ENCODE measurements at places on chromosomes 7 and 10.

- no peak for DNase-seq
- H3K27ac ChIP-seq = no peak overlapping the region
- H3K27me3 ChIP-seq = no peaks in the 10 kb centered on the region
- H3K4me1 ChIP-seq = peaks cover 45% of the 10 kb centered on the region
These were observed 148.0 kb downstream of the HGF start for GRCh38 chr7:81621893-81622292.

- H3K27me3 ChIP-seq = peaks cover 3% of the 10 kb centered on the region
- H3K27ac ChIP-seq = no peak overlapping the region
These were observed 906.7 kb downstream of the DNAJB9 start for GRCh38 chr7:109476409-109476808.

DNA sequence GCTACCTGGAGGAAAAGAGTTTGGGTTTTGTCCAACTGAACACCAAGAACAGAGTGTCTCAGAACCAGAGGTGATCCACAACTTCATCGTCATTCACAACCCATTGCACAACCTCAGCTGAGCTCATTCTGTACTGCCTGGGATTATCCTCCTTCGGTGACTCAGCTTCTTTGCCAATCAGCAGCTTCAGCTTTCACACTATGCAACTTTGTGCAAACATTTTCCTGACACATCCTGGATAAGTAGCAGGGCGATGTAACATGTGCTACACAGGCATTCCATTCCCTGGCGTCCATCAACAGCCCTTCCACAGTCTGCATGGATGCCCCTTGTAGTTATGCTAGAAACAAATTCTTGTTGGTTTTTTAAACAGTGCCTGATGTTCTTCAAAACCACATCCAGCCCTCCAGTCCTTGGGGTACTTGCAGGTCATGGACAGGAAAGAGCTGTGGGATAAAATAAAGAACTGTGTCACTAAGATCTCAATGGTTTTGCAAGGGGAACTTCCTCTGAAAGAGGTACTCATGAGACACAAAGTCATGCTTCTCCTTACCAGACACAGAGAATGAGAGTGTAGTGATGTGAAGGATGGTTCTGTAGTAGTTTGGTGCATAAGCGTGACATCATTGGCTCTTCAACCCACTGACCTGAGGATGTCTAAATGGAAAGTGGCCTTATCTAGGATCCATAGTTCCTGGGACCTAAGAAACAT is 478.5 kb downstream of the KIF20B start:
- H3K27ac ChIP-seq = no peak overlapping the region
- no peaks in the 10 kb centered on the region for H3K4me1 ChIP-seq
- H3K36me3 ChIP-seq = no peaks in the 10 kb centered on the region
- DNase-seq = no peak
- H3K27me3 ChIP-seq = no peaks in the 10 kb centered on the region
- H3K4me3 ChIP-seq = no peak overlapping the region

DNA sequence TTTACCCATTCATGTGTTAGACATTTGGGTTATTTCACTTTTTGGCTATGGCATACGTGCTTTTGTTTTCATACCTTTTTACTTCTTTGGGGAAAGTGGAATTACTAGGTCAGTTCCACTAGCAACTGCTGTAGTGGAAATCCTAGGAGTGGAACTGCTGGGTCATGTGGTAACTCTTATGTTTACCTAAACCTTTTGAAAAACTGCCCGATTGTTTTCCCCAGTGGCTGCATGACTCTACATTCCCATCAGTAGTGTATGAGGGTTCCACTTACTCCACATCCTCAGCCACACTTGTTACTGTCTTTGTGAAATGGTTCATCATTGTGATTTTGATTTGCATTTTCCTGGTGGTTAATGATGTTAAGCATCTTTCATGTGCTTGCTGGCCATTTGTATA is 82.3 kb downstream of the TAX1BP1 start:
- DNase-seq = no peak
- H3K36me3 ChIP-seq = peaks cover 21% of the 10 kb centered on the region
- no peaks in the 10 kb centered on the region for H3K27me3 ChIP-seq
- H3K27ac ChIP-seq = no peak overlapping the region
- no peak overlapping the region for H3K4me3 ChIP-seq

DNA sequence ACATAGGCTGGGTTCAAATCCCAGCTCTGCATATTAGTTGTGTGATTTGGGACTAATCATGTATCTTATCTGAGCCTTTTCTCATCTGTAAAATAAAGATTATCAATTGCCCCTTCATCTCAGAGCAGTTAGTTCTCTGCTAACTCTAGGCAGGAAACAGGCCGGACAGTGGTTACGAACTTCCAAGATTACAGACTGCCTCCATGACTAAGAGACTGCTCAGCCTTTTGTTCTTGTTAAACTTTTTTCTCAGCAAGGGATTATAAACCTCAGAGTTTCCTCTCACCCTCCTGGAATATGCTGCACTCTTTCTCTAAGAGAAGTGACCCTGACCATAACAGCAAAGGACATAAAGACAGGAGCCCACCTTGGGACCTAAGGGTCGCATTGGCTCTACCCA is 52.5 kb upstream of the NFKB2 start:
- H3K27ac ChIP-seq = peak overlapping the region; percentile 21
- no peaks in the 10 kb centered on the region for H3K27me3 ChIP-seq
- no peaks in the 10 kb centered on the region for H3K36me3 ChIP-seq

DNA sequence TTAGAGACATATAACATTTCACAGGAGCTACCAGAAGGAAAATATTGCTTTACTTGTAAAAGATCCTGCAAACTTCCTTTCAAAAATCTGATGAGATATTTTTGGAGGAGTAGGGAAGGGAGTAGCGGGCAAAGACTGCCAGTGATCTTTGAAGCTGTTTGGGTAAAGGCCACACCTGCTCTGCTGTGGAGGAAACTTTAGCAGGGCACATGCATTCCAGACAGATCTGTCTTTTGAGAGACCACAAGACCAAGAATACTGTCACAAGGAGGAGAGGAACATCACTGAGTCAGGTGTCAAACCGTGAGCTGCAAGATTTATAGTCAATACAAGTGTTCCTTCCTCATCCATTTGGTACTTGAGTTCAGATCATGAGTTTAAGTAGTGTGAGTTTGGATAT is 654.4 kb downstream of the DNAJB9 start:
- H3K4me3 ChIP-seq = no peak overlapping the region
- H3K27me3 ChIP-seq = no peaks in the 10 kb centered on the region
- no peaks in the 10 kb centered on the region for H3K36me3 ChIP-seq
- DNase-seq = no peak
- no peak overlapping the region for H3K27ac ChIP-seq
- H3K4me1 ChIP-seq = no peaks in the 10 kb centered on the region

DNA sequence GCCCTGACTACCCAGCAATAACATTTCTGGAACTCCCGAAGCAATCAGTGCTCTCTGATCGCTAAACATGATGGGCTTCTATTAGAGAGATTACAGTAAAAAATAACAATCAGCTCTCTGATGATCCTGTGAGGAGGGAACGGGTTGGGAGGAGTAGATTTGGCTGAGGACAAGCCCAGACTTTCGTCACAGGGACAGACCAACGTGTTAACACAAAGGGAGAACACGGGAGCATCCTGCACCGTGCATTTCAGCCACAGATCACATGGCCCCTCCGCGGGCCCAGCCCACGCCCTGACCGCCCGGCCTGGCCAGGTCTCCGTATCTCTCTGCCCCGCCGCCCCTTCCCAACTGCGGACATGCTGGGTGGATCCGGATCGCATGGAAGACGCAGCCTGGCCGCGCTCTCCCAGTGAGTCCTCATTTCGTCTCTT is 95.0 kb upstream of the AGBL3 start:
- peaks cover 65% of the 10 kb centered on the region for H3K4me1 ChIP-seq
- peak; percentile 70 for DNase-seq
- H3K4me3 ChIP-seq = peak overlapping the region; percentile 75
- H3K36me3 ChIP-seq = peaks cover 19% of the 10 kb centered on the region
- no peaks in the 10 kb centered on the region for H3K27me3 ChIP-seq

GRCh38 chr10:31908157-31908556 is 20.5 kb downstream of the ARHGAP12 start:
- no peak overlapping the region for H3K4me3 ChIP-seq
- no peaks in the 10 kb centered on the region for H3K27me3 ChIP-seq
- H3K4me1 ChIP-seq = peaks cover 15% of the 10 kb centered on the region
- H3K27ac ChIP-seq = no peak overlapping the region
- peaks cover 38% of the 10 kb centered on the region for H3K36me3 ChIP-seq

- H3K36me3 ChIP-seq = no peaks in the 10 kb centered on the region
- no peak overlapping the region for H3K4me3 ChIP-seq
- DNase-seq = no peak
- H3K4me1 ChIP-seq = no peaks in the 10 kb centered on the region
- H3K27ac ChIP-seq = no peak overlapping the region
These were observed 573.0 kb upstream of the POM121L12 start for GRCh38 chr7:52462474-52462873.

GRCh38 chr10:124493214-124493882 is 31.7 kb downstream of the LHPP start:
- H3K4me1 ChIP-seq = no peaks in the 10 kb centered on the region
- no peaks in the 10 kb centered on the region for H3K27me3 ChIP-seq
- no peak overlapping the region for H3K27ac ChIP-seq
- peaks cover 11% of the 10 kb centered on the region for H3K36me3 ChIP-seq

DNA sequence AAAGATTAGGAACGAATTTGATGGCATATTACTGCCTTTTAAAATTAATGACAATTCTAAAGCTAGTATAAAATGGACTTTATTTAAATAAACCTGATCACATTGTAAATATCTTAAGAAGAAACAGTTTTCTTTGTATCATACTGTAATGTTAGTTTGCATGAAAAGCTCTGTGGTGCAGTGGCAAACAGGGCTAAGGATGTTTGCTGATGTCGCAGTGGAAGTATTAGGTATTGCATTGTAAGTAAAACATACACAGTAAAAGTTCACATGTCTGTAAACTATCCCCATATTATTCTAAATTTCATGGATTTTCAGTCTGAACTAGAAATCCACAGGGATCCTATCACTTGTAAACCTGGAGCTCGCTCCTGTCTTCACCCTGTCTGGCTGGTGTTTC is 252.6 kb upstream of the ZNF32 start:
- peaks cover 17% of the 10 kb centered on the region for H3K4me1 ChIP-seq
- no peak overlapping the region for H3K27ac ChIP-seq
- peaks cover 13% of the 10 kb centered on the region for H3K27me3 ChIP-seq
- no peaks in the 10 kb centered on the region for H3K36me3 ChIP-seq
- DNase-seq = no peak
- no peak overlapping the region for H3K4me3 ChIP-seq

DNA sequence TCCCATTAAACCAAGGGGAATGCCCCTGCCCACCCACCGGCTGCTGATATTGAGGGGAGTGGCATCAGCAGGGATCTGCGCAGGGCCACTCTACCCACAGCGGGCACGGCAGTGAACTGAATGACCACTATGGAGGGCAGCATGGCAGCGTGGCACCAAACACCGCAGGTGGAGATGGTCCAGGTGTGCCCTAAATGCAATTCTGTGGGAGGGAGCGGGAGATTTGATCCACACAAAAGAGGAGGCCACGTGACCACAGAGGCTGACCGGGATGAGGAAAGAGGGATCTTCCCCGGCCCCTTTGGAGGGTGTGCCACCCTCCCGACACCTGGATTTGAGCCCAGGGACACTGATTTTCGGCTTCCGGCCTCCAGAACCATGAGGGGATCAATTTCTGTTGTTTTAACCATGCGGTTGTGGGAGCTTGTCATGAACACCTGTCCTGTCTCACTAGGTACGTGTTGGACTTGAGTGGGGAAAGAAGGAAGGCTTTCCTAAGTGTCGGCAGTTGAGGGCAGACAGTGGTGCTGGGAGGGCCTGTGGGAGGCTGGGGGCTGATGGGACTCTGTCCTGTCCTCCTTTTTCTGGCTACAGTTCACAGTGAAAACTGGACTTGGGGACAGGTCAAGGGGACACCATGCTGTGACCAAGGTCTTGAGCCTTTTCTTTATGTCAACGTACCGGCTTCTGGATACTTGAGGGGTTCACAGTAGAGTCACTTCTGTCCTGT is 66.1 kb downstream of the CFAP46 start:
- no peak for DNase-seq
- H3K4me3 ChIP-seq = no peak overlapping the region
- peaks cover 47% of the 10 kb centered on the region for H3K27me3 ChIP-seq
- no peak overlapping the region for H3K27ac ChIP-seq
- H3K4me1 ChIP-seq = peaks cover 3% of the 10 kb centered on the region

GRCh38 chr7:45872116-45873034 is 507 bp downstream of the CCDC201 start:
- H3K4me1 ChIP-seq = peaks cover 8% of the 10 kb centered on the region
- no peaks in the 10 kb centered on the region for H3K27me3 ChIP-seq
- H3K27ac ChIP-seq = no peak overlapping the region

GRCh38 chr10:113036619-113037018 is 86.6 kb downstream of the TCF7L2 start:
- peaks cover 2% of the 10 kb centered on the region for H3K36me3 ChIP-seq
- H3K4me1 ChIP-seq = peaks cover 15% of the 10 kb centered on the region
- no peak overlapping the region for H3K4me3 ChIP-seq
- H3K27me3 ChIP-seq = no peaks in the 10 kb centered on the region
- no peak overlapping the region for H3K27ac ChIP-seq

- peaks cover 42% of the 10 kb centered on the region for H3K27me3 ChIP-seq
- no peaks in the 10 kb centered on the region for H3K36me3 ChIP-seq
- peaks cover 18% of the 10 kb centered on the region for H3K4me1 ChIP-seq
These were observed 1.3 kb upstream of the C10orf67 start for GRCh38 chr10:23345861-23346260.

DNA sequence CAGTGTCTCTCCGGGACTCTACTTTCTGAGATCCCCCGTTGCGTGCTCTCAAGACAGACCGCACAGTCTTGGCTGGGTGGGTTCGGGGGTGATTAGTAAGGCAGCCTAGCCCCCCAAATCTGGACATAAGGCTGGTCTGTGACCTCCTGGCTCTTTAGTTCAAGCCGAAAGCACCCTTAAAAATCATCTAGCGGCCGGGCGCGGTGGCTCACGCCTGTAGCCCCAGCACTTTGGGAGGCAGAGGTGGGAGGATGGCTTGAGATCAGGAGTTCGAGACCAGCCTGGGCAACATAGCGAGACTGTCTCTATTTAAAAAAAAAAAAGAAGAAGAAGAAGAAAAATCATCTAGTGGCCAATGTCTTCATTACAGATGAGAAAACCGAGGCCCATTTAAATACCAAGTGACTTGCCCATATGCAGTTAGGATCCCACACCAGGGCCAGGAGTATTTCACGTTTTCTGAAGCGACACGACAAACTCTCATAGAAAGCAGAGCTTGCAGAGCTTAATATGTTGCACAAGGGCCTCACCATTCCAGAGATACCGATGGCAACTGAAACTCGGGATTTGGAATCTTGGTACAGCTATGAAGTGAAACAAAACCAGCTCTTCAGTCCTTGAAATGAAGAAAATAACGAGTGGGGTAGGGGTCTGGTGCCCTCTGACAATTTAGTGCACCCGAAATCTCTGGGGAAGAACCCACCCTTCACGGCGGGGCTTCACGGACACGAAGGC is 703 bp upstream of the HILPDA start:
- H3K27me3 ChIP-seq = no peaks in the 10 kb centered on the region
- H3K4me1 ChIP-seq = peaks cover 51% of the 10 kb centered on the region
- H3K27ac ChIP-seq = peak overlapping the region; percentile 98
- peak overlapping the region; percentile 96 for H3K4me3 ChIP-seq

- H3K4me1 ChIP-seq = peaks cover 10% of the 10 kb centered on the region
- H3K27me3 ChIP-seq = no peaks in the 10 kb centered on the region
- peaks cover 1% of the 10 kb centered on the region for H3K36me3 ChIP-seq
- H3K4me3 ChIP-seq = no peak overlapping the region
- H3K27ac ChIP-seq = no peak overlapping the region
These were observed 64.3 kb upstream of the TRIM24 start for GRCh38 chr7:138395763-138396162.

GRCh38 chr10:12702215-12702770 is 299.2 kb downstream of the CCDC3 start:
- H3K27me3 ChIP-seq = no peaks in the 10 kb centered on the region
- H3K36me3 ChIP-seq = no peaks in the 10 kb centered on the region
- peaks cover 26% of the 10 kb centered on the region for H3K4me1 ChIP-seq
- H3K4me3 ChIP-seq = no peak overlapping the region
- DNase-seq = no peak

Measured in mesothelial cell of epicardium (in vitro differentiated cells).